ENCODE measurements at places on chromosomes 2 and 18.

GRCh38 chr18:27750014-27750413 lies 426.9 kb downstream of the CDH2 start:
- no peak for DNase-seq

DNA sequence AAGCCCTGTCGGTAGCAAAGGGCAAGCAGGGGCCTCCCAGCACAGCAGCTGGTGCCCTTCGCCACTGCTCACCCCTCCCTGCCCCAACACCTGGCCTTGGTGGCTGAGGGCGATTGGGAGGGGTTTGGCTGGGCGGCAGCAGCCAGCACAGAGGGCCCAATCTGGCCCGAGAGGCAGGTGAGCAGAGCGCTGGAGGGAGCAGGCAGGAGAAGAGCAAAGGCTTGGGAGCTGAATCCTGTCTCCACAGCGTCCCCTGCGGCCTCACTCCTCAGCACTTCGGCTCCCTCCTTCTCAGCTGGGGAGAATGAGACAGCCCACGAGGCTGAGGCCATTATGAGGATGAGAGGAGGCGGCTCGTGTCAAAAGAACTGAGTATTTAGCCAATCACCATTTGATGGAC lies 74.9 kb upstream of the TAF1B start:
- no peak for DNase-seq

DNA sequence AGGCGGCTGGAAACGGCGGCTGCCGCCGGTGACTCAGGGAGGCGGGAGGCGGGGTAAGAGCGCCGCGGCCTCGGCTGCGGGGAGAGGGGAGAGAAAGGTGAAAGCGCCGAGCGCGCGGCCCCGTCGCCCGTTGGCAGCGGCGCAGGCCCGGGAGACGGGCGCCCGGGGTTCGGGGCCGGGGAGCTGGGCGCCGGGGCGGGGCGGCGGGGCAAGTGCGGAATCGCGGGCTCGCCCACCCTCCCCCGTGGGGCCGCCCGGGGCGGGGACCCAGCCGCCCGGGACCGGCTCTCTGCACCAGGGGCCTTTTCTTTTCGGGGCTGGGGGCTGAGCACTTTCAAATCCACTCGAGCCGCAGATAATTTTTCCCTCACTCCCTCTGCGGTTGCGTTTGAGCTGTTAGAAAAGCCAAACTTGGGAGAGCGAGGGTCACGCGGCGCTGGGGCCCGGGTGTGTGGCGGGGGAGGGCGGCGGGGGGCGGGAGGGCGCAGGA lies 266 bp downstream of the KDM3A start:
- DNase-seq: no peak

DNA sequence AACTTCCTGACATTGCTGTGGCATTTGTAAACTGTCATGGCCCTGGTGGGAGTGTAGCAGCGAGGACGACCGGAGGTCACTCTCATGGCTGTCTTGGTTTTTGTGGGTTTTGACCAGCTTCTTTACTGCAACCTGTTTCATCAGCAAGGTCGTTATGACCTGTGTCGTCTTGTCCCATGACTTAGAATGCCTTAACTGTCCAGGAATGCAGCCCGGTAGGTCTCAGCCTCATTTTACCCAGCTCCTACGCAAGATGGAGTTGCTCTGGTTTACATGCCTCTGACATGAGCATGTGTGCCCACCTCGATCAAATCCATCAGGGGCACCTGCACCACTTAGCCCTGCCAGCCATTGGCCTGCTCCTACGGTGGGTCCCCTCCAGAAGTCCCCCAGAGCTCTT lies 32.9 kb upstream of the SLC66A3 start:
- no peak for DNase-seq

GRCh38 chr2:238286551-238286950 lies 1.9 kb downstream of the PER2 start:
- DNase-seq: no peak

GRCh38 chr2:134240061-134240460 lies 13.8 kb upstream of the MGAT5 start:
- no peak for DNase-seq
